ENCODE measurements at places on chromosomes 16 and 17.

DNA sequence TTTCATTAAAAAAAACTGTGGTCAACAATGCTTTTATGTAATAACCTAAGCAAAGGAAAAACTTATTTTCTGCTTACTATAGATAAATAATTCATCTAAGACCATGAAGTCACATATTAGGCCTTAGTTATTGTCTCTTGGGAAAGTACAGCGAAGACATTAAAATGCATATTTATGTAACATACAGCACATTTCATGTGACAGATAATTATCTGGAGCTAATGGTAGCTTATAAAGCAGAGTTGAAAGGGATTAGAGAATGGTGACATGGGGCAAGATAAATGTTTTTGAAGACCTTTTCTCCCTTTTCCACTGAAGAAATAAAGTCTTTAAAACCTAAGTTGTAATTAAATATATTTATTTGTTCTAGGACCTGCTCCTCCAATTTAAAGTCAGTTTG is 9.7 kb downstream of the MEIOC start:
- no peak for DNase-seq

- no peak for DNase-seq
These were observed 6.1 kb upstream of the SERPINF2 start for GRCh38 chr17:1736348-1737281.

GRCh38 chr16:29720703-29721102 is 25.1 kb downstream of the C16orf54 start:
- no peak for DNase-seq

- DNase-seq: no peak
These were observed 128.9 kb upstream of the RCVRN start for GRCh38 chr17:10033959-10034358.

DNA sequence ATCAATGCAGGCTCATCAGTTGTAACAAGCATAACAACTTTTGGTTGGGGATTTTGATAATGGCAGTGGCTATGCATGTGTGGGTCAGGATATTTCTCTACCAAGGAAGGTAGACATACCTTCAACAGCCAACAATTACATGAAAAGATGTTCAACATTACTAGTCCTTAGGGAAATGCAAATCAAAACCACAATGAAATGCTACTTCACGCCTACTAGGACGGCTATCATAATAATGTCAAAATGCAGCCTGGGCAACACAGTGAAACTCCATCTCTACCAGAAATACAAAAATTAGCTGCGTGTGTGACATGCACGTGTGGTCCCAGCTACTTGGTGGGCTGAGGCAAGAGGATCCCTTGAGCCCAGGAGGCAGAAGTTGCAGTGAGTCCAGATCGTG is 7.3 kb upstream of the SLC5A10 start:
- DNase-seq: no peak

- no peak for DNase-seq
These were observed 1.8 kb downstream of the CDH15 start for GRCh38 chr16:89173174-89173921.

DNA sequence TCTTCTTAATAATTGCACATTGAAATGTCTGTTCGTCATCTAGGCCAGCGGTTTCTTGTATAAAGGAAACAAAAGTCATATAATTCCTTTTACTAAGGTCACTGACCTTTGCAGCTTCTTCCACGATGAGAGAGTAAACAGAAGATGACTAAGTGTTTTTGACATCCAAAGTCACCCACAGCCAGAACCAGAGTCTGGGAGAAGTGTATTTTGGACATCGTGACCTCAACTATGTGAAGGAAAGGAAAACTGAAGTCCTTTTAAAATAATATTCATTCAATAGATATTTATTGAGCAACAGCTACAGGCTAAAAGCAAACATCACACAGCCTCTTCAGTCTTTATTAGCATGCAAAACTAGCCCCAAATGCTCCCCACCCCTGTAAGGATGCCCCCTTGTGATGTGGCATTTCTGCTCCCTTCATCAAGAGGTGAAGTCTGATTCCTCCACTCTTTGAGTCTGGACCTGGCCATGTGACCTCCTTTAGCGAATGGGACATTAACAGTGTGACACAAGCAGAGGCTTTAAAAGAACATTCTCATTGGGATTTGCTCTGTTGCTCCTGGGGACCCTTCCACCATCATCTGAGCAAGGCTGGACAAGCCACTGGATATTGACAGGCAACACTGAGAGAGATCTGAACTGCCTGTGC is 8.1 kb upstream of the PMP22 start:
- no peak for DNase-seq

DNA sequence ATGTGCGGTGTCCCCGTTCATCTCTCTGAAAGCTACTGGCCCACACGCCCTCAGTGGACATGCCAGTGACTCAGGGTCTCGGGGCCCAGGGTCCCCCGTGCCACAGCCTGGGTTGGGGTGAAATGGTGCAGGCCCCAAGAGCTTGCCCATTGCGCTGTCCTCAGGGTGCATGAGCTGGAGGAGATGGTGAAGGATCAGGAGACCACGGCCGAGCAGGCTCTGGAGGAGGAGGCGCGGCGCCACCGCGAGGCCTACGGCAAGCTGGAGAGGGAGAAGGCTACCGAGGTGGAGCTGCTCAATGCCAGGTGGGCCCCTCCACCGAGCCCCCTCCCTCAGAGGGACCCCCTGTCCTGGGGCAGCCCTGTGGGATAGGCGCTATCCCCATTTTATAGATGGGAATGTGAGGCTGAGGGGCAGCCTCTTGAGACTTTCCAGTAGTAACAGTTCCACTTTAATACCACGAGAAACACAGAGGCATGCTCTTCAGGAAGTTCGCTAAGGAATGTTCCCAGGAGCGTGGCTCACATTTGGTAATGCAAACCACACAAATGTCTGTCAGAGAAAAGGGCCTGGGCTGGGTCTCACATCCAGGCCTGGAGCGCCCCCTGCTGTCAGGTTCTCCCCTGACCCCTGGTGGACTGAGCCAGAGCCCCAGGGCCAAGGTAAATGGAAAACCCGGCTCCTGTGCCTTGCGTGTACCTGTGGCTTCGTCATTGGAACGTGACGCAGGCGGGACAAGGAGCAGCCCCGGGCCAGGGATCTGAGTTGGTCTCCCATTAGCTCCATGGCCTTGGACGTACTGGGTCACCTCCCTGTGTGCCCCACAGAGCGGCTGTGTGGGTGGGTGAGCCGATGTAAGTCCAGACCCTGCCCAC is 133.7 kb downstream of the RAB11FIP4 start:
- peak; percentile 86 for DNase-seq

DNA sequence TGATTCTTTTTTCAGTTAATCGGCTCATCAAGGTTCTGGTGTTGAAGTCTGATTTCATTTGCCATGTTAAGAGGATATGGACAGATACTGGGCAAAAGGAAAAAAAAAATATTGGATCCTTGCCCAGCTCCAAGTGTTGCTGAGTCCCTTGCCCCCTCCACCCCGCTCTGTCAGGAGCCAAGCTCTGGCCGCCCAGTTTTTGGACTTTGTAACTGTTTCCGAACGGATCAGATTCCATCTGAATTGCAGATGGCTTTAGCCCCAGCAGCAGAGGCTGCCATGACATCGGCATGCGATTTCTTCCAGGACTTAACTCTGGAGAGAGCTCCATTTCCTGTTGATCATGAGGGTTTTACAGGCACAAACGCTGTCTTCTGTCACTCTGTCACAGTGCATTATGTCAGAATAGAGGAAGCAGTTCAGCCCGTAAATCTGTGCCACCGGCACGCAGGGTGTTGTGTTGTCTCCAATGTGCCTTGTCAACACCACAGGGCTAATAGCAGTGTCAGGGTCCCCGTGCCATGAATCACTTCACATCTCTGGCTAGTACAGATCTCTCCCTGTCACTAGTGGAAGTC is 615.6 kb downstream of the MAF start:
- DNase-seq: no peak

- peak; percentile 89 for DNase-seq
These were observed 4.3 kb downstream of the KAT2A start for GRCh38 chr17:42116705-42117396.

GRCh38 chr16:5938607-5939006 is 841.0 kb upstream of the EEF2KMT start:
- DNase-seq: no peak

- DNase-seq: no peak
These were observed 211.4 kb downstream of the BCAS3 start for GRCh38 chr17:60888812-60889709.

GRCh38 chr17:39706921-39707337 is 7.1 kb downstream of the ERBB2 start:
- peak; percentile 18 for DNase-seq

GRCh38 chr17:45009676-45010467 is 41.6 kb downstream of the DCAKD start:
- no peak for DNase-seq

GRCh38 chr16:78576941-78577340 is 477.5 kb downstream of the WWOX start:
- DNase-seq: no peak

DNA sequence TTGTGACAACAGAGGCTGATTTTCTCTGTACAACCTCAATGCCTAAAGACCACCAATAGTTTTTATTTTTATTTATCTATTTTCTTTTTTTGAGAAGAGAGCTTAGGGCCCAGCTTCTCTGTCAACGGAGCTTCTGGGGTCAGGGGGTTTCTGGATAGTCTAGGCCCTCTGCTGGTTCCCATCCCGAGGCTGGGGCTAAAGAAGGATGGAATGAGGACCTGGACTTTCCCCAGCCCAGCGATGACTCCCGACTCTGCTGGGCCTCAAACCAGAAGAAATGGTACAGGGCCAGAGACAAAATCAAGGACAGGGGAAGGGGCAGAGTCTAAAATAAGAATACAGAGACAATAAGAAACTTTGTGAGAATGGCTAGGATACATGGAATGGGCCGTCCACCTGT is 5.7 kb upstream of the TSPOAP1 start:
- no peak for DNase-seq

GRCh38 chr16:58820411-58820810 is 86.3 kb upstream of the GOT2 start:
- no peak for DNase-seq

- no peak for DNase-seq
These were observed 123.5 kb downstream of the ANKRD11 start for GRCh38 chr16:89366561-89367537.

- no peak for DNase-seq
These were observed 968.1 kb upstream of the GOT2 start for GRCh38 chr16:59701963-59702930.

DNA sequence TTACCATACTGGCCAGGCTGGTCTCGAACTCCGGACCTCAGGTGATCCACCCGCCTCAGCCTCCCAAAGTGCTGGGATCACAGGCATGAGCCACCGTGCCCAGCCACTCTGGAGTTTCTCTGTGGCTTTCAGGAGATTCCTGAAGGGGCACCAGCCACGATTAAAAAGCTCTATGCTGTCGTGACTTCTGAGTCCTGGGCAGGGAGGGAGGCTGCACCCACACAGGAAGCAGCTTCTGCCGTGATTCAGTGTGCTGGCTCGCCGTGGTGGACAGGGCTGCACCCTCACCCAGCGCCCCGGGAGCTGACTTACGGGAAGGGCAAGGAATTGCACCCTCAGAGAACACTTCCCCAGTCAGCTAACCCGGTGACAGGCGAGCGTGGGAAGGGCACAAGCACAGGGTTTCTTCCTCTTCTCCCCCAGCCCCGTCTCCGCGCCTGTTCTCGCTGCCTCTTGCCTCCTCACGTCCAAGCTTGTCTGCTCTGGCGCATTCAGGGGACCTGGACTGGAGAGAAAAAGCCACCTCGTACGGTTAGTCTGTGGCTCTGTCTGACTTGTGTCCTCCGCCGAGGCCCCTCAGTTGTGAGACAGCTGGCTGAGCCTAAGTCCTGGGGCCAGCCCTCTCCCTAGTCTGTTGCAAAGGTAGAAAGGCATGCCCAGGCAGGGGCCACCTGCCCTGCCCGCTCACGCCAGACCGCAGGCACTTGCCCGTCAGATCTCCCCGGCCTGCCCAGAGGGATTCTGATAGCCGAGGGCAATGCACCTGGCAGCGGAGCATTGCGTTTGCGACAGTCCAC is 145.0 kb downstream of the SEC14L1 start:
- DNase-seq: no peak

DNA sequence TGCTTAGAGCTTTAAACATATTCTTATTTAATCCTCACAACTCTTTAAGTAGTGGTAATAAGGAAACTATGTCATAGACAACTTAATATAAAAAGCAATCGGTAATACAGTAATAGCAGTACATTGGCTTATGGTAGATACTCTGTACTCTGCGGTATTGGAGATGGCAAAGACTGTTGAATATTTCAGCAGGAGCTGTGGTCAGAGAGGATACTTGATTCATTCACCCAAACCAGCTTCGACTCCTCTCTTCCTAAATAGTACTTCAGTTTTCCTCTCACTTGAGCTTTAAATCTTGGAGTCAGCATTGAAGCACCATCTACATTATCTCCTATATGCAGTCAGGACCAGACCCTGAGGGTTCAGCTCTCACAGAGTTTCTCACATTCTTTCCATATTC is 169.3 kb downstream of the CYB561 start:
- no peak for DNase-seq

DNA sequence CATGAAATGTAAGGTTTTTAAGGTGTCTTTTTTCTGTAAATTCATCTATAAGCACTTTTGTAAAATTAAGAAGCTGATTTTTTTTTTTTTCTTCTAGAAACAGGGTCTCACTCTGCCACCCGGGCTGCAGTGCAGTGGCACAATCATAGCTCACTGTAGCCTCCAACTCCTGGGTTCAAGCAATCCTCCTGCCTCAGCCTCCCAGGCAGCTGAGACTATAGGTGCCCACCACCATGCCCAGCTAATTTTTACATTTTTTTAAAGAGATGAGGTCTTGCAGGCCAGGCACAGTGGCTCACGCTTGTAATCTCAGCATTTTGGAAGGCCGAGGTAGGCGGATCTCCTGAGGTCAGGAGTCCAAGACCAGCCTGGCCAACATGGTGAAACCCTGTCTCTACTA is 4.5 kb upstream of the CYB5B start:
- no peak for DNase-seq

DNA sequence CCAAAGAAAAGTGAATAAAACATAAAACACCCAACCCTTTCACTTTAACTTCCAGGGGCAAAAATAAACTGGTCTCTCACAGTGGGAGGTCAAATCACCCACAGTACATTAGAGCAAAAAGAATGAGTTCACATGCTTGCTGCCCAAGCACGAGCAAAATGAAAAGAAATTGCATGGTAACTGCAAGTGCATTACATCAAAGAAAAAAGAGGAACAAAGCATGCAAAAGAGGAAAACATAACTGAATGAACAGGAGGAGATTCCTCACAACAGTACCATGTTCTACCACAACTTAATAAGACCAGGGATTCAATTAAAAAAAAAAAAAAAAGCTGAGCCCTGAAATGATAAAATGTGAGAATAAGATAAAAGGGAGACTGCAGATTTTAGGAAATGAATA is 12.3 kb downstream of the DNAH2 start:
- DNase-seq: no peak

Data from CD4-positive, alpha-beta T cell treated with Interleukin-2 at 100 ng/mL for 4 hours (primary cell).